ENCODE measurements at places on chromosomes 7 and 10.
A peak's percentile ranks its signal among the peaks of the same experiment; 100 is the strongest.

DNA sequence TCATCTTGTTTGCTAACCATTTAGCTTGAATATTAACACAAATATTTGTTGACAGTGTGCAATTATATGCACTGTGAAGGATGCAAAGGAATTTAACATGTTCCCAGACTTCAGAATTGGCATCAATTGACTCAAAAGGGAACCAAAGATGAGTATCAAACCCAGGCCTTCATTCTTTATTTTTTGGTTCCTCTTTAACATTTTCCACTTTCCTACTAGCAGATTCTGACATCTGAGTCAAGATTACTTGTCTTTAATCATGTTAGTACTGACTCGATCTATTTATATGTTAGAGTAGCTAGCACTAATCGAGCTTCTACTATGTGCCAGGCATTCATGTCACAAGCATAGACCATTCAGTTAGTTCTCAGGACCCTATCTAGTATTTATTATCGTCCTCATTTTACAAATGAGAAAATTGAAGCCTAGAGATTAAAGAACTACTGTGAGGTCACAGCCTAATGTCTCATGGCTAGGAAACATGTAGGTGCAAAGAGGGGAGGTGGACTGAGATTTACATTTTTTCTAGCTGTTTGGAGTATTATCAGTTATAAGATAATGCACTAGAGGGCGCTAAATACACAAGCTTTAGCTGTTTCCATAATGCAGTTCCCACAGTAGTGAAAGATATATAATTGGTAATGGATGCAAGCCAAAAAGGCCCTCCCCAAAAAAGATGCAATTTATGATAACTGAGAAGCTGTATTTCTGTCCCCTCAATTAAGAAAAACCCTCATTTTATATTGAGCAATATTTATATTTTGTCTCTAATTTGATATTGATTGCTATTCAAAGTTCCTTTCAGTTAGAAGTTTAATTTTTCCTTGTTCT, 32.9 kb upstream of the KMT2E start:
- no peak for DNase-seq

DNA sequence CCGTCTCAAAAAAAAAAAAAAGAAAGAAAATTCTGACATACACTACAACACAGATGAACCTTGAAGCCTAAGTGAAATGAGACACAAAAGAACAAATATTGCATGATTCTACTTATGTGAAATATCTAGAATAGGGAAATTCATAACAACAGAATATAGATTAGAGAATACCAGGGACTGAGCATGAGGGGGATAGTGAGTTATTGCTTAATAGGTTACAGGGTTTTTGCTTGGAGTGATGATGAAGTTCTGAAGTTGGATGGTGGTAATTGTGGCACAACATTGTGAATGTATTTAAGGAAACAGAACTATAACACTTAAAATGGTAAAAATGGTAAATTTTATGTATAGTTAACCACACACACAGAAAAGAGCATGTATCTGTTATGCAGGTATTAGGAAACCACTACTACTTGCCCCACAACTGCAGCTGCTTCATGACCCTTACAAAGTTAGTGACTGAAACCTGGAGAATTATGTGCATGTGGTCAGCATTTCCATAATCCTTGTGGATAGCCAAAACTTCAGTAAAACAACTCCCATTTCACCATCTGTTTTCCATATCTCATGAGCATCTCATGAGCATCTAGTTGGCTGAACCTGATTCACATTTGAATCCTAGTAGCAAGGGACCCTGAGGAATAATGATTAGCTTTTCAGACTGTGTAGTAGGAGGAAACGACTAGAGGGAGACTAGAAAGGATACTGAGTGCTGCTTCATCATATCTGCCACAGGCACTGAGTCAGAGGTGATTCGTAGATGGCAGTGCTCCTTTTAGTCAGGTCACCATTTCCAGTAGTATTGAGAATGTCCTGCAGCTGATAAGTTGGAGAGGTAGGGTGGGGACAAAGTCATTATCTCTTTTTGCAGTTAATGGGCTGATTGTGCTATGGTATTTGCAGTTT, 26.3 kb downstream of the SAMD8 start:
- no peak for DNase-seq

DNA sequence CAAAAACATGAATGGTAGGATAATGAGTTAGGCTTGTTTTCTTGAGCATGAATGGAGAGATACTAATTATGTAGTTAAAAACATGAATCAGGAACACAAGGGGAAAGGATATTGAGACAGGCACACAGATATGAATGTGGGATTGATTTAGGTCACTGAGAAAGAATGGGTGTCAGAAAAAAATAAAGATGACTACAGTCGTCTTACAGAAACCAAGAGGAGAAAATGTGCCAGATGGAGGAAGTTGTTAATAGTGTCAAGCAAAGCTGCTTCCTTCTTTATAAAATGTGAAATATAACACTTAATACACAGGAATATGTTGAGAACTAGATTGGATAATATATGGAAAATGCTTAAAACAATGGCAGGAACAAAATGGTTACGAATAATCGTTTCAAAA, 173.3 kb upstream of the BET1 start:
- no peak for DNase-seq

GRCh38 chr7:32154797-32155196, 84.6 kb upstream of the PDE1C start:
- peak; percentile 43 for DNase-seq

DNA sequence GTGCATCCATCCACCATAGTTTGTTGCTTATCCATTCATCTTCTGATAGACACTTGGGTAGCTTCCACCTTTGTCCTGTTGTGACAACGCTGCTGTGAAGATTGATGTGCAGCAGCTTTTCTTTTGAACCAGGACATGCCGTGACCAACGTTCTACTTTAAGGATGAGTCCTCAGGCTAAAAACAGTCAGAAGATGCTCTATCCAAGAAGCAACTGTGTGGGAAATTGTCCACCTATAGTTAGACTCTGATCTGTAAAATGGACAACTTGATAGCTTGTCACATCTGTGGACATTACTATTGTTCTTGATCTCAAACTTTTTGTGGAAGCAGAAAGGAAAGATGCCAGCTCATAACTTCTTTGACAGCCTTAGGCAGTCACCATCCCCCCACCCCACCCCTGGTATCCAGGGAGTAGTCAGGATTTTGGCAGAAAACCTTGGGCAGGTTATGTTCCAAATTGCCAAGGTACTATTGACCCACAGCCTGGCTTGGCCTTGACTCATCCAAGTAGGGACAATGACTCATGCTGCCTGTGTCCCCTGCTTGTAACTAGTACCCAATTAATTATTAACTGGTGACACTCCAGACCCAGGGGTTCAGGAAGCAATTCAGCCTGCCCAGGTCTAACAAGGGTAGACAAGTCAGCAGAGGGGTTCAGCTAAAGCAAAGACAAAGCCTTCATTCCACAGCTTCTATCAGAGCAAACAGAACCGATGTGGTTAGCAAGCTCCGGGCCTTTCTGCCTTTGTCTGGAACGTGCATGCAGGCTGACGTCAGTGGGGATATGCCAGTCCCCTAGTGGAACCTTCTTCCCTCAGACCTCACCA, 99.6 kb upstream of the ANLN start:
- DNase-seq, result no peak

- no peak for DNase-seq
These were observed 811 bp downstream of the CDK5 start for GRCh38 chr7:151056666-151057505.

GRCh38 chr7:28081016-28081415, 99.6 kb downstream of the JAZF1 start:
- no peak for DNase-seq

GRCh38 chr7:18212758-18213157, 185.1 kb upstream of the PRPS1L1 start:
- DNase-seq, result no peak

DNA sequence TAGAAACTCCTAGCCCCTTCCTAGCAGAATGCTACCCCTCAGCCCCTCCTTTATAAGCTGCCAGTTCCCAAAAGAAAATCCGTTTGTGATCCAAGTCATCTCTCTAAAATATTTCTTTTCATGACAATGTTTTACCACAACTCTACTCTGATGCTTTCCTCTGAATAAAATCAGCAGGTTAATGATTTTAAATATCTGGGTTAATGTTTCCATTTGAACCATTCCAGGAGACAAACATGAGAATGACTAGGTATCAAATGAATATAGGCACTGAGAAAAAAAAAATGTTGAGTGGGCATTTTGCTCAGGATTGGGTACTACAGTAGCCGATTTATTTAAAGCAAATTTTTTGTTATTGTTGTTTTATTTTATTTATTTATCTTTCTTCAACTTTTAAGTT, 360.3 kb downstream of the WDR11 start:
- no peak for DNase-seq

DNA sequence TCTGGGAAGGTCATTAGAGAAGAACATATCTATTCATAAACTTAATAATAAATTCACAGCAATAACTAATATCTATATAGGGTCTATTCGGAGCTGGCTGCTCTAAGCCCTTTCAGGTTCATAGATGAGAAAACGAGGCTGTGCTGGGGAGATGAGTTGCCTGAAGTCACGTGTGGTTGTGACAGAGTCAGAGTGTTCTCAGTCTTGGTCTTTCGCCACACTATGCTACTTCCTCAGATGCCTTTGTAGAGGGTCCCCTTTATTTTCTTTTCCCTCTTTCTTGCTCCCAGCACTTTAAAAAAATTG, 43.7 kb upstream of the FAM180A start:
- DNase-seq, result no peak

DNA sequence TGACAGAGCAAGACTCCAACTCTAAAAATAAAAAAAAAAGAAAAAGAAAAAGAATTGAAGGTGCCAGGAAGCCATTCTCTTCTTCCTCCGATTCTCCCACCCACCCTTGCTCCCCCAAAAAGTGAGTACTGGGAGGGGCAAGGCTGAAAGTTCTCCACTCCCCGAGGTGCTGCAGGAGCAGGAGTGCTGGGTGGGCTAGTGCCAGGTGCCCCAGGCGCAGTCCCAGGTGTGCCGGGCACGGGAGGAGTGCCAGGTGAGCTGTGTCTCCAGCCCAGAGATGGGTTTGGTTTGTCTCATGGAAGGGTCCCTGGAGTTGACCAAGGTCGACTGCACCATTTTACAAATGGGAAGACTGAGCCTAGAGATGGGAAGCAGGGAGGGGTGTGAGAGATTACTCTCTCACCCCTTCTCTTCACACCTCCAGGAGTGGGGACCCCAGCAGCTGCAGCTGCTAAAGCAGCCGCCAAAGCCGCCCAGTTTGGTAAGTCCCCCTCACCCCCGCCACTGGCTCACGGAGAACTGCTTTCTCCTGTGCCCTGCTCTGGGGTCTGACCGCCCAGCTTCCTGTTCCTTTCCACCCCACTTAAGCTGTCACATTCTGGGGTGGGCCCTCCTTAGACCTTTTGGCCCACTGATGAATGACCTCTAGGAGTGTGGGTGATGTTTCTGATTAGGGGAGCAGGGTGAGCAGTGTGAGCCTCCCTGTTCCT, 26.2 kb upstream of the LIMK1 start:
- no peak for DNase-seq

DNA sequence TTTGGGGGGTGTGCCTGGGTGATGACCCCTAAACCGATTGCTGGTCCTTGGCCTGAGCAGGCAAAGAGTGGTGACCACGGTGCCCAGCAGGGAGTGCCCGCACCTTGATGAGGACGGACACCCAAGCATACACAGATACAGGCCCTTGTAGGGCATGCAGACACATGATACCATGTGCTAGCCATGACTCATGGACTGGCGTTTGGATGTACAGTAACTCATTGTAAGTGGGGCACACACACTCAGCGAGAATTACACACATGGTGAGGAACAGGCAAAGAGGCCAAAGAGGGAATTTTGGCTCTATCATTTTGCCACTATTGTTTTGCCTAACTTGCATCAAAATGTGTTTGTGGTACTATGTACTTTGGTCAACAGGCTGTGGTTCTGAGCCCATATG, 24.1 kb downstream of the KAZALD1 start:
- DNase-seq, result no peak

- DNase-seq, result no peak
These were observed 1.8 kb downstream of the GIMAP5 start for GRCh38 chr7:150739033-150739432.

DNA sequence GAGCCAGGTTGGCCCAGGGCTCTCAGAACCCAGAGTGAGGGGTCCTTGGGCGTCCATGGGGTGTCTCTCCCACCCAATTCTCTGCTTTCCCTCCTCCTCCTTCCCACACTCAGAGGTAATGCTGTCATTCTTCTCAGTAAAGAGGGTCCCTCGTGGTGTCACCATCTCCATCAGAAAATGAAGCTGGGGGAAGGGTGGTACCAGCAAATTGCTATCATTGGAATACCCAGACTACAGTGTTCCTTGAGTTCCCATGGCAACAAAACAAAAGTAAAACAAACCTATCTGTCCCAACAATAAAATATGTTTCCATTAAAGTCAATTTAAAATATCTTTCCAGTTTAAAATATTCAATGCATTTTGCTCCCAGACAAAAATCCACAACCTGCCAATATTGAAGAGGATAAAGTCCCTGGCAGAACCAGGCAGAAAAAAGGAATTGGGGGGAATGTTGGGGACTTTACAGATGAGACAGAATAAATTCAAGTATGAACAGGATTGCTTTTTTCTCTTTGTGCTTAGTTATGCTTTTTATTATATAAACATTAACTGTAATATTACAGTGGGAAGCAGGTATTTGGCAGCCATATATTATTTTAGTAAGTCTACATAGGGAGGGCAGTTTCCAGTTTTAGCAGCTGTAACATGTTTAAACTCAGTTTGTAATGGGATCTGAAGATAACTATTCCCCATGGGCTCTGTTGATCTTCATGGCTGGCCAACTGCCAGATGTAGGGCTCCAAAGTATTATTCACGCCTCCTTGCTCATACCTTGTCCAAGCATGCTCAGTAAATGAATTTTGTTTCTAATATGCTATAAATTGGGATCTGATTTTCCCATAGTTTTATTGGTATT, 182.1 kb downstream of the ARID5B start:
- no peak for DNase-seq

DNA sequence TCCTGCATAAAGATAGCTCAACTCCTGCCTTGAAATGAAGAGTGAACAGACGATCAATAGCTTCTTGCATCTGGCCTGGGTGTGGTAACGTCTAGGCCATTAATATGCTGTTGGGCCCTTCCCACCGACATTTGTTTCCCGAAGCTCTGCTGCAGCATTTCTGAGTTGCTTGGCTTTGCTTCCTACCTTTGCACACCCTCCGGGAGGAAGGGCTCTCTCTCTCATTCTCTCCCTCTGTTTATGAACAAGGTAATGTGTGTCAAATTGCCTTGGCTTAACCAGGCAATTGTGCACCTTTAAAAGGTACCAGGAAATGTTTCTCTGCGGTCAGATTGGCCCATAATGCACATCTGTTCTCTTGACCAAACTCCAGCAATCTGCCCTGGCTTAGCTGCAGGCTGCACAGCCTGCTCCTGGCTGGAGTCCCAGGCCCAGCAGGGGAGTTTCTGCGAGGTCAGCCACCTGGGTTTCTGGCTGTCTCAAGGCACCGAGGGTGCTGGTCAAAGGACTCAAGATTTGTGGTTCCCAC, 223.7 kb downstream of the SNX10 start:
- DNase-seq, result peak; percentile 54

Measured in cerebellar nuclear complex (tissue), 1 donor.